ENCODE measurements at places on chromosomes 6 and 20.
A peak's percentile ranks its signal among the peaks of the same experiment; 100 is the strongest.

- DNase-seq = no peak
Measured at GRCh38 chr20:50873585-50873984, 57.7 kb downstream of the ADNP start.

GRCh38 chr6:157982563-157983405 is 1.1 kb downstream of the SYNJ2 start:
- no peak for DNase-seq

GRCh38 chr20:63501818-63502670 is 3.2 kb upstream of the EEF1A2 start:
- DNase-seq = no peak

DNA sequence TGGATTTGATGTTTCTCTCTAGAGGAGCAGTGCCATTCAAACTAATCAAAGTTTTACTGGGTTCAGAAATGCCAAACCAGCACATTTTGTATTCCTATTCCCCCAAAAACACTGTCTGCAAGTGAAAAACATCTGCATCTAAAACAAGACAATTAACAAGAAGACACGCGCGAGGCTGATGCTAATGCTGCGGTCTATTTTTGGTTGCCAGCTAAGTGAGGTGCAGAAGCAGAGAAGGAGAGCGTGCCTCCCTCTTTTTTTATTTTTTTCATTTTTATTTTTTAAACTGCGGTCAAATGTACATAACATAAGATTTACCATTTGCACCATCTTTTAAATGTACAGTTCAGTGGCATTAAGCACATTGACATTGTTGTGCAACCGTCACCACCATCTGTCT is 641.1 kb downstream of the DHX35 start:
- DNase-seq = no peak

DNA sequence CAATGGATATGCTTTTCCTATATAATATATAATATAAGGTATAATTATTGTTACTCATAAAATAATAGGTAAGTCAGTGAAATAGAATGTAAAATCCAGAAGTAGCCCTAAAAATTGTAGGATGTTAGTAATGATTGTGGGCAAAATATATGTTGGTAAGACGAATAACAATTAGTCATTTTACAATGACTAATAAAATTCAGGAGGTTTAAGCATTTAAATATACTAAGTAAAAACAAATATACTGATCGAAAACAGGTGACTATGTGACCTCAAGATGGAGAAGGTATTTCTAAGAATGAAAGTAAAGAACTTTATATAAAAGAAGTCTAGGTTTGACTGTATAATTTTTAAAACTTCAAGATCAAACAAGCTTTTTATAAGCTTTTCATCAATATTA is 28.9 kb downstream of the FUCA2 start:
- no peak for DNase-seq

DNA sequence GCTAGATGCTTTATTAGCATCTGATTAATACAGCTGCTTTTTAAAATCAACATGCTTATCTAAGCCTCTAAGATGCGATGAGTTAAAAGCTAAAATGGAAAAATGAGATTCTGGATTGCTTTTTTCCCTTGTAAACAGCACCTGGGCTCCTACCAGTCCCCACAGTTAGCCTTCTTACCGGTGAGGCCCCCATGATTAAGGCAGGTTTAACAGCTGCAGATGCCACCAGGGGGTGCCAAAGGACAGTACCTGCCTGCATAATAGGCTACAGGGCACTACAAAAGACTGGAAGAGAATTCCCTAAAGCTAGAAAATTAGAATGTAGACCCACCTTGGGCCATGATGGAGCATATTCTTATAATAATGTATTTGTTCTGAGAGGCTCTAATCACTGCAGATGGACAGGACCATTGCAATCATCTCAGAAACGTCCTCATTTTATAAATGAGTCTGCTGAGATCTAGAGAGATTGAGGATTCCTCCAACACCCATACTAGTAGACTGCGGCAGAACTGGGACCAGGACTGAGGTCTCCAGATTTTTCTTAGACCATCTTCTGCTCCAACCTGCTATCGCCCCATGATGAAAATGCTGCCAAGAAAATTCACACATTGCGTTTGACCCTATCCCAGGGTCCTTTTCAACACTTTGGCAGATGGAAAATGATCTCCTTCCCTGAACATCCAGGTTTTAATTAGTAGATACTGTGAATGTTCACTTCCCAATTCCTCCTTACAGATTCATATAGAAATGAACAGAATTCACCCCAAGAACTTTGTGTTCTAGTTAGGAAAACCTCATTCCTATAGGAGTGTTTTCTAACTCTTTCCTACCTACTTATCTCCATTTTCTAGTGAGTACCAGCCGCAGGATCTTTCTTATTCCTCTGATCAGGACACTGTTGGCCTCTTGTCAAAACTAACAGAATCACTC is 148.8 kb downstream of the RPS12 start:
- DNase-seq = peak; percentile 44

DNA sequence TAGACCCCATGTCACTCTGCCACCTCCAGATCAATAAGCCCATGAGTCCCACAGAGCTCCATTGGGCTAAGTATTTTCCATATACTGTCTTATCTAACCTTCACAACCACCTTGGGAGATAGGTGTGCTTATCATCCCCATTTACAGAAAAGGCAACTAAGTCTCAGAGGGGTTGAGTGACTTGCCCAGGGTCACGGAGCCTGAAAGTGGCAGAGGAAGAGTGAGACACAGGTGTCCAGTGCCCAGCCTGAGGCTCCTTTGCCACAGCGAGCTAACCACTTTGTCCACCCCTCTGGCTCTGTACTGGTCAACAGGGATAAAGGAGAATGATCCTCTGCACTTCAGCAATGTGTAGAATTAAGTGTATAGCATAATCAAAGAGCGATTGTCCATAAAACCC is 124.5 kb downstream of the GMDS start:
- no peak for DNase-seq

DNA sequence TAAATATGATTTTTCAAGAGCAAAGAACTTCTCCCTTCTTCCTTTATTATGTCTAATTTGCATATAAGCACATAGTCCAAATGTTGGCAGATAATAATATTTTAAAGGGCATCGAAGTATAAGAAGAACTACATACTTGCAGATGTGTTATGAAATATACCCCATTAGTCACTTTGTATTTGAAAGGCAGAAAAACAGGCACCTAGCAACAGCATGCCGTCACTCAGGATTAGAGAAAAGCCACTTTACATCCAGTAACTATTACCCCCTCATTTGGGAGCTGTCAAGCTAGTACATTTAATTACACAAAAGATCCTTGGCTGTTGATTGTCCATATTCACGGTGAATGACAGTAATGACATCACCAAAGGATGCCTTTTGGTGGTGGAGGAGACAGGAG is 99.3 kb upstream of the ARMC2 start:
- no peak for DNase-seq

- DNase-seq = no peak
Measured at GRCh38 chr6:83247471-83247870, 54.3 kb downstream of the RWDD2A start.

- no peak for DNase-seq
Measured at GRCh38 chr6:137944793-137945498, 77.9 kb downstream of the TNFAIP3 start.

- peak; percentile 25 for DNase-seq
Measured at GRCh38 chr6:130322673-130323268, 43.0 kb upstream of the TMEM200A start.

DNA sequence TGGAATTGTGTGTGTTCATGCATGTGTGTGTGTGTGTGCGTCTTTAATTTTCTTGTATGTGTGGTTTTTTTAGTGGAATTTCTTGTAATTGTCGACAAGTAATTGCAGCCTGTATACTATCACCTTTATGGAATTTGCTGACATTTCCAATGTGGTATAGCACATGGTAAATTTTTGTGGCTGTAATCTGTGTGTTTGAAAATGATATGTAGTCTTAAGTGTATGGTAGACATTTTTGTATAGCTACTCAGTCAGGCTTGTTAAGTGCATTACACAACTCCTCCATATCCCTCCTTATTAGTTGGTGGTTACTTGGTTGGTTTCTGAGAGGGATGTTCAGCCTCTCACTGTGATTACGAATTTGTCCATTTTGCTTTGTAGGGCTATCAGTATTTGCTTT is 384.5 kb upstream of the HSF2 start:
- no peak for DNase-seq

DNA sequence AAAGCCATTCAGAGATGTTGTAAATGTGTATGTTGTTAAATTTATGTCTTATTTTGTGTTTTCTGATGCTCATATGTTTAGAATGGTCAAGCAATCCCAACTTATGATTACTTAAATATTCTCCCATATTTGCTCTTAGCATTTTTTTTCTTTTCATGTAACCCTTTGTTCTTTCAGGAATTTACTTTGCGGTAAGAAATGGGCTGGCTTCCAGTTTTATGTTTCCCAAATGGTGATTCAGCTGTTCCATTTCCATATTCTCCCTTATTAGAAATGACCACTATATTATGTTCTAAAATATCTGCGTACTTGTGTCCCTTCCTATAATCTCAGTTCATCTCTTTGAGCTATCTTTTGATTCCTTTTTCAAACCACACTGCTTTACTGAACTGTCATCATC is 113.7 kb downstream of the CDH26 start:
- DNase-seq = no peak

DNA sequence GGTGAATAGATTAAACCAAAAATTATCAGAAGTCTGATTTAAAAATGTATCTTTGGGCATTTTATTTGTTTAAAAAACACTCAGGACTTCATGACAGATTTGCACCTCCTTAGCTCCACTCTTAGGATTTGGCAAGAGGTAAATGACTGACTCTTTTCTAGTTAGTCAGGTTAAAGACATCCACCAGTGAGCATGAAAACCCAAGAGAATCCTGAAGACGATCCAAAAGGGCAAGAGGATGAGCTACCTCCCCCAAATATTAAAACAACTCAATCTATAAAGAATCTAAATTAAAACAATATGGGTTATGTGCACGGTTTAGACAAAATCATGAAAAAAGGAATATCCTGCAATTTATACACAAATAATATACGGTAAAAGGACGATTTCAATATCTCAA is 89.4 kb upstream of the OPRM1 start:
- DNase-seq = no peak

- no peak for DNase-seq
Measured at GRCh38 chr20:17306427-17306826, 79.6 kb downstream of the PCSK2 start.

DNA sequence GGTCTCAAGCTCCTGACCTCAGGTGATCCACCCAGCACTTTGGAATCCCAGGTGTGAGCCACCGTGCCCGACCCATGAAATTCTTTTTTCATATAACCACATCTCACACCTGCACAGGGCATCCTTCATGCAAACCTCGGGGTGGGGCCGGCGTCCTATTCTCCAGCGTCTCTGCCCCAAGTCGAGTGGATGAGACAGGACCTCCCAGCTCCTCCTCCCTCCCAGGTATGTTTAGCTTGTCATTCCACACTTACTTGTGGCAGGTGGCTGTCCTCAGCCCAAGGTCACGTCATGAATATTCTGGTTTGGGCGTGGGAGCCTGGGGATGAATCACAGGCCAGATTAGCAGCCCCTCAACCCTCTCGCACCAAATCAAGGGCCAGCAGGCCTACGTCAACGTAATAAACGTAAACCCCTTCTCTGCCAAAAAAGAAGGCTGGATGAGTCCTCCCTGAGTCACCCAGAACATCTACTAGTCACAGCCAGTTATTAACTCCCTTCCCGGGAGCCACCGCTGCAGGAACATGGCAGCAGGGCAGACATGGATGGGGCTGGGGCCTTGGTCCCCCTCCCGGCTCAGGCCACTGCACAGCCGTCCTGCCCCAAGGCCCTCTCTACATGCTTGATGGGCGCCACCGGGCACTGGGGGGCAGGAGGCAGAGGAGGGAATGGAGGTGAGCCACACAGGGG is 91.7 kb downstream of the YTHDF1 start:
- DNase-seq = no peak

DNA sequence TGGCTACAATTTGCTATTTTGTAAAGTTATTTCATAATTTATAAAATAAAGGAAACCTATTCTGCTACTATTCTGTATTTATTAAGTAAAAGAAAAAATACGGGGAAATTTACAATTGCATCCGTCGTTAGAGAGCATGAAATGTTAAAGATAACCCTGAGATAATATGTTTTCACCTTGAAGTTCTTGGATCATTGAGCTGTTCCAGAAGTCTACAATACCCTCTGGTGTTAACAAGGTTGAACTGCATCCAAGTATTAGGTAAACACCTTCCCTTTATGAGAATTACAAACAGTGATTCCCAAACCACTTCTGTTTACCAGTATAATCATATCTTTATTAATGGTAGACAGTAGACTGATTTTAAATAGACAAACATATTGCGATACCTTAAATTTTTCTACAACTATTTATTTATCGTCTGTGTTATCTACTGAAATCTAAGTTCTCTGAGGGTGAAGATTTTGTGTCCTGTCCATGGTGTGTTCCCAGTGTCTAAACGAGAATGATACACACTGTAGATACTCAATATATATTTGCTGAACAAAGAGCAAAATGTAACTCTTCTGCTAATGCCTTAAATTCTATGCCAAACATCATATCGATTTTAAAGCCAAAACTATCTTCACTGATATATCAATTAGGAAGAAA is 28.2 kb downstream of the TBC1D32 start:
- DNase-seq = no peak

GRCh38 chr6:127376685-127377084 is 33.3 kb upstream of the ECHDC1 start:
- no peak for DNase-seq

- no peak for DNase-seq
Measured at GRCh38 chr6:159594750-159595117, 98.3 kb downstream of the SOD2 start.

GRCh38 chr20:44946271-44946852 is 13.8 kb downstream of the TOMM34 start:
- DNase-seq = no peak

DNA sequence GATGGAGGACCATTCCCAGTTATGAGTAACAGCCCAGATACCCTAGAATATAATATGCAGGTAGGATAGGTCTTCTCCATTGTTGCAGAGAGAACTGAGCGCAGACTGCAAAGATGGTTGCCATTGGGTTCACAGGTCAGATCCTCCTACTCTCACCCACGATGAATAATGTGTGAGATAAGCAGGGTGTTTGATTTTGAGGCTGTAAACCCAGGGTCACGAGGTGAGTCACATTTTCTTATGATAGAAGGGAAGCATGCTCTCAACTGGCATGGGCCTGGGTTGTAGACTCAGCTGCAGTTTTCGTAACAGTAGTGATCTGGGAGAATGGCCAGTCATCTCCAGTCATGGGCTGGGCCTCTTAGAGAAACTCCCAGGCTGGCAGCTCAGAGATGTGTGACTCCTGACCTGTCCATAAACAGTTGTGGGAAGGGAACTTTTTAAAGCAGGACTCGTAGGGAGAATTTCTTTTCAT is 74.2 kb downstream of the CD164 start:
- DNase-seq = peak; percentile 12

- no peak for DNase-seq
Measured at GRCh38 chr20:49259799-49260198, 18.1 kb downstream of the ZNFX1 start.

DNA sequence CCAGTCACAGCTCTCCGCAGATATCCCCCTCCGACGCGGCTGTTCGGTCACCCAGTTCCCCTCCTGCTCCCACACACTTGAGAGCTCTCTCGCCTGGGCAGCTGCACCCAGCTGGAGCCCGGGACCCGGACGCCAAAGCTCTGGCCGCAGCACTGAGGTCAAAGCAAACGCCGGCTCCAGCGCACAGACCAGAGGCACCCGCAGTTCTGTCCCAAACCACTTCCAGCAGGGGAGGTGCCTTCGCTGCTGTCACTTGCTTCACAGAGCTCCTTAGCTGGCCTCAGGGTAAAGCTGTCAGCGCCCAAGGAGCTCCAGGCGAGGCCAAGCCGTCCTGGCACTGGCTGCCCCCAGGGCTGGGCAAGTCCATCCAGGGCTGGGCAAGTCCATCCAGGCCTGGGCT is 27.9 kb downstream of the SLC2A4RG start:
- DNase-seq = no peak

Data from stimulated activated CD4-positive, alpha-beta T cell treated with anti-CD3 and anti-CD28 coated beads, Interleukin-2, amount 100 ng/mL, for 48 hours (primary cell).